ENCODE measurements at places on chromosomes 2 and 18.

GRCh38 chr2:215236131-215236530 lies 75.7 kb upstream of the ATIC start:
- no peak for DNase-seq

GRCh38 chr18:73714466-73714865 lies 433.2 kb downstream of the FBXO15 start:
- no peak for DNase-seq

DNA sequence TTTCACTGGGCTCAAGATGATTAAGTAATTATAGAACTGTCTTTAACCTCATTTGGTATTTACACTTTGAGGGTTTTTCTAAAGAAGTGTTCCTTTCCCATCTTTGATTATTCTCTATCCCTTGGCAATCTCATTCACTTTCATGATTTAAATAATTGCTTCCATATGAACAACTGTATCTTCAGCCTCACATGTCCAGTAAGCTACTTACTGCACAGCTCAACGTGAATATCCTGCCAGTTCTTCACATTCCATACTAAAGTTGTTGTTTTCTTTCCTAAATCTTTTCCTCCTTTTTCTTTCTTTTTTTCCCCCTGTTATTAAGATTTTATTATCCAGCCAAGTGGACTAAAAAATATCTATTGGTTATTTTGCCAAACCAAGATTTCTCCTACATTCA lies 37.7 kb downstream of the ZC3H15 start:
- DNase-seq: no peak

- DNase-seq: no peak
Measured at GRCh38 chr2:171279983-171280790, 119.5 kb upstream of the TLK1 start.

DNA sequence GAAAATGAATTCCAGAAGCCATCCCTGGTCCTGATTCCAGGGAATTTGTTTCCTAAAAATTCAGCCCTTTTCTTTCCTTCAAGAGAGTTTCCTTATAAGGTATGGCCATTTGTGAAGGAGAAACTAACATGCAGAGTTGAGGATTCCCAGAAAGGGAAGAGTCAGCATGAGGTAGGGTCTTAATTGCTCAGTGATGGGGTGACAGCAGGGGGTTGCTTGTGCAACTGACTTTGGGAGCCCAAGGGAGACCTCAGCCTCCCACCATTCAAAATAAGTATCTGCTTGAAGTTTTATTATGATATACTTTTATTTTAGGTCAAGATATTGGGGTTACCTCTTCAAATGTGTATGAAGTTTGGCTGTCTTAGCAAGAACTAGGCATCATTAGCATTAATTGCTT lies 74.9 kb upstream of the CELF4 start:
- DNase-seq: no peak
